H7 (cell line): ENCODE measurements at places on chromosomes 12 and 14.

- peak; percentile 58 for DNase-seq
Measured at GRCh38 chr12:108801736-108802100, 55.7 kb downstream of the SSH1 start.

DNA sequence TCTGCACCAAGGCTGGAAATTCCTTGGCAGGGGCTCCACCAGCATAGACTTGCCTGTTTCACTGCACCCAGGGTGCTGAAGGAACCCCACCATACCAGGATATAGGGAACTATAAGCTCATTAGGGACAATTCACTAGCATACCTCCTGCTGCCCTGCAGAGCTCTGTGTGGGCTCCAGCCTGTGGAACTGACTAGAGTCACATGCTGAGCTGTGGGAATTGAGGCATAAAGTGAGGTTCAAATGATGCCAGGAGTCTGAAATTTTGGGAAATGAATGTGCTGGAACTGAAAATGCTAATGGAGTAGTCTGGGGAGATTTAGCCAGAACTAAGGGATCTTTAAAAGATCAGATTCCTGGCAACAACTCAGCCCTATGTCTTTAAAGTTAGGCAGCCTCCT is 7.3 kb upstream of the EMP1 start:
- no peak for DNase-seq

DNA sequence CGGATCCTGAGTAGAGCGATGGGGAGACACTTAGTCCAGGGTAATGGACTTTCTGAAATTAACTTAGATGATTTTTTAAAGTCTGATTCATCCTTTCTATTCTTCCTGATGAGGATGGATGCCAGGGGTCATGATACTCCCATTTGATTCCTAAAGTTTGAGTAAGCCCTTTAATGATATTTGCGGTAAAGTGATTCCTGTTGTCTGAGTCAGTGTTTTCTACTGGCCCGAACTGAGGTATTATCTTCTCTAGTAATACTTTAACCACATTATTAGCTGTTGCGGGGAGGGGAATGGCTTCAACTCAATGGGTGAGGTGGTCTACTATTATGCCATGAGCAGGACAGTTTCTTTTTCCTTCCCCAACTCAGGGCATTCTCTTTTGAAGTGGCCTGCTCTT is 111.6 kb downstream of the RIN3 start:
- no peak for DNase-seq

DNA sequence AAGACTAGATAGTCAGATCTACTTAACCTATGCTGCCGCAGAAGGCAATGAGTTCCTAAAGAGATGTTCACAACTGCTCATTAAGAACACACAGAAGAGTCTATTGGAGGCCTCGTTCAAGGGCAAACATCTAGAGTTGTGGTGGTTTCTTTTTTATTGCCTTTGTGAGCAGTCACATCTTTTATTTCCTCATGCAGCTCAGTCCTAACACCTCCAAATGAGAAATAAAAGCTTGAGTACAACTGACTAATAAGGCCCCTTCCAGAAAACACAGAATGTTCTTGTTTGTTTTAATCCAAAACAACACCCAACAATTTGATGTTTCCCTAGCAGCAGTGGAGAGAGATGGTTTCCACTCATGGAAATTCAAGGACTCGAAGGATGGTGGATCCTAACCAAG is 123.5 kb upstream of the NOS1 start:
- DNase-seq = no peak

- no peak for DNase-seq
Measured at GRCh38 chr14:79415726-79416125, 795.6 kb downstream of the DIO2 start.

GRCh38 chr12:15183821-15184220 is 37.4 kb downstream of the RERG start:
- DNase-seq = no peak

DNA sequence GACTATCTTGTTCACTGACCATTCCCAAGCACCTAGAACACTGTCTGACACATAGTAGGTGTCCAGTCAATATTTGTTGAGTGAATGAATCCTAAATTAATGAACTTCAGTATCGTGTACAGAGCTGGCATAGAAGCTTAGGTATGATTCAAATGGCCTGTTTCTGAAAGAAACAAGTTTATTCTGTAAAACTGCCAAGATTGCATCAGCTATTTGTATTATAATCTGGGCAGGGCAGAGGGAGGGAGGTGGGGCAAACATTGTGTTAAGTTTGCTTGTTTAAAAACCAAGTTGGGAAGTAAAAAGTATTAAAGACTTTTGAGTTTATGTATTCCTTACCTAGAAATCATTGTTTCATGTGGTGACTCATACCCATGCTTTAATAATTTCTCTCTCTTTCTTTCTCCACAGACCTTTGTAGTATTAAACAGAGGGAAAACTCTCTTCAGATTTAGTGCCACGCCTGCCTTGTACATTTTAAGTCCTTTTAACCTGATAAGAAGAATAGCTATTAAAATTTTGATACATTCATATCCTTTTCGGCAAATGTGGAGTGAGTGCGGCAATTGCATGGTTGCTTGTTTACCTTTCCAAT is 92.8 kb downstream of the SCN8A start:
- no peak for DNase-seq

- no peak for DNase-seq
Measured at GRCh38 chr12:113914806-113915205, 51.3 kb downstream of the RBM19 start.

- no peak for DNase-seq
Measured at GRCh38 chr12:124041907-124042306, 68.9 kb downstream of the ZNF664 start.

DNA sequence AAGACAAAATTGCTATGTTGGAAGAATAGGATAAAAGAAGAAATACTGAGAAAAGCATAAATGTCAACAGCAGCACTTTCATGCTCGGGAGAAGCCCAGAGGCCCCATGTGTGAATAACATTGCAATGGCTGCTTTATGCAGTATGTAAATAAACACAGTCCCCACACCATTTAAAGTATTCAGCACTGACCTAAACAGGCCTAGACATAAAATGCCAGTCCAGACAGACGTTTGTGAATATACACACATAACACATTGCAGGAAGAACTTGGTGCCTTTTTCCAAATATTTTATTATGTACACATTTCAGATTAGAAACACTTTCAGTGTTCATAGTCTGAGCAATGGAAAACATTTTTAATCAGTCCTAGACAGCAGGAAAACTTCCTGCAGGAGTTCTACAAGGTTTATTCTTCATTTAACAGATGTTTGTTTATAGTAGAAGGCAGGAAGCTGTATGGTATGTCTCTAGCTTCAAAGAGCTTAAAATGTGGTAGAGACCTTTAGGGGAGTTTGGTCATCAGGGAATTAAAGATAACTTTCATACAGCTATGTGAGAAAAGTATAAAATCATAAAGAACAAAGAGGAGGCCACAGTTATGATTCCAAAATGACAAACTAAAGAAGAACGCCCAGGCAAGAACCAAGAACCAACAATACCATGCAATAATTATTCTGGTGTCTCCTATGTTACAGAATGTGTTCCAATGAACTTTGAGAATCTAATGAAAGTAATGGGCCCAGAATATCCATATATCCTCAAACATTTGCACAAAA is 30.6 kb upstream of the SLC38A2 start:
- no peak for DNase-seq

GRCh38 chr14:74392616-74393570 is 33.1 kb downstream of the SYNDIG1L start:
- DNase-seq = no peak

DNA sequence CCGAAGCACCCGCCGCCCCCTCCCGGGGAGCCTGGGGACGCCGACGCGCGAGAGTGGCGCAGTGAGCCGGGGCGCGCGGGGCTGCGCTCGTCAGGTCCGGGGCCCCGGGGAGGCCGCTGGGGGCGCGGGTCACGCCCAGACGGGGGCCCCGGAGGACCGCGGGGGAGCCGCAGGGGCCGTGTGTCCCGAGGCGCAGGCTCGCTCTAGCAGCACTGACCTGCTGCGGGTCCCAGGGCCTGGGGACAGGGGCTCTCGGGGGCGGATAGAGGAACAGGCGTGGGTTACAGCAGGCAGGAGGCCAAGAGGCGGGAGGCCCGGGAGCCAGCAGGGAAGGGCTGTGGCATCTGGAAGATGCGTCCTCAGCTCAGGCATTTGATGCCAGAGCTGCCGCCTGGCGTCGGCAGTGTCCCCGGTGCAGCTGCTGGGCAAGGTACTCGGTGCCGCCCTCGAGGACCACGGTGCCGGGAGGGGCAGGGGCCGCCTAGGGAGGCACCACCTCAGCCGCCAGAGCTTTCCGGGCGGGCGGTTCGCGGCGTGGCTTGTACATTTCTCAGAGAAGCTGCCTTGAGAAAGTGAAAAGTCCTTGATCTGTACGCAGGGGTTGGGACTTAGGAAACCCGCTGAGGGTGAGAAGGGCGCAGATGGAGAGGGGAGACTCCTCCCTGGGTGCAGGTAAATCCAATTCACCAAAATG is 1.2 kb downstream of the WNT5B start:
- DNase-seq = peak; percentile 79

DNA sequence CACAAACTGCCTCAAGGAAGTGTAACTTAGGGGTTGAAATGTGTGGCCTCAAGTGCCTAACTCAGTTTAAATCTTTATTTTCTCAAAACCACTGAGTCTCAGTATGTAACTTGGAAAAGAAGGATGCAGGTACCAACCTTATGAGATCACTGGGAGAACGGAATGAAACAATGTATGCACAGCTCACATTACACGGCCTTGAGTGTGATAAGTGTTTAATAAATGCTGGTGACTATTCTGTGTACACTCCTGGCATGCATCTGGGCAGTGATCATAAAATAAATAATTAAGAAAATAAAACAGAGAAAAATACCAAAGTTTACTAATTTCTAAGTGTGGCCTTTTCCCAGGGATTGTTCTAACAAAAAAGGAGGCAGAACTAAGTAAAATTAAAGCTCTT is 974.5 kb upstream of the FLRT2 start:
- DNase-seq = no peak

DNA sequence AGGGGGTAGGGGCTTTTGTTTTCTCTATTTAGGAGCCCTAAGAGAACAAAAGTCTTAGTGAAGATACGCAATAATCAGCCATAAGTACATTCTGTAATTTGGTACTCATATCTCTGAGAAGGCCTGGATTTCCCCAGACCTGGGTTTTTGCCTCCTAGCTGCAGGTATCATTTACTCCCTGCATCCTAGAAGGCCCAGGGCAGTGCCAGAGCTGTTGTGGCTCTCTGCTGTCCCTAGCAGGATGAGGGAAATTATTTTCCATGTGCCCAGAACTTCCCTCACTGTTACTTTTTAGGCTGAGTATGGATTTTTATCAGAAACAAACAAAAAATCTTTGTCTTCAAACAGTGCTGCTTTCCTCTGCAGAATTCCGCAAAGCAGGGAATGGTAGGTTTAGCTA is 192.5 kb upstream of the SYT1 start:
- no peak for DNase-seq

DNA sequence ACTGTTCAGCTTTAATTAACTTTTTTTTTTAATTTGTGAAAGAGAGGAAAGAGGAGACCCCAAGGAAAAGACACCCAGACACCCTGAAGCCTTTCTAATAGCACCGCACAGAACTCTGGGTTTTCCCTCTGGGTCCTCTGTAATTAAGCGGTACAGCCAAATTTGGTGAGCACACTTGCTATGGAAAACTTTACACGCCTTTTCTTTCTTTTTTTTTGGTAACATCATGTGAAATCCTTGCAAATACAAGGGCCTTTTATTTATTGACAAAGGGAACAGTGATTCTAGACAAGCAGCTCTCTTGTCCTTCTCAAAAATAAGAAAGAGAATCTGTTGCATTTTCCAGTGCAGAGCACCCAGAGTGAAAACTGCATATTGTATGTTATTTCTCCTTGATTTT is 44.4 kb upstream of the CPM start:
- DNase-seq = no peak
